ENCODE measurements at places on chromosomes 6 and 20.

GRCh38 chr6:70652216-70652615 is 15.5 kb upstream of the SMAP1 start:
- no peak for DNase-seq

GRCh38 chr20:44342248-44342647 is 5.4 kb downstream of the R3HDML start:
- no peak for DNase-seq

DNA sequence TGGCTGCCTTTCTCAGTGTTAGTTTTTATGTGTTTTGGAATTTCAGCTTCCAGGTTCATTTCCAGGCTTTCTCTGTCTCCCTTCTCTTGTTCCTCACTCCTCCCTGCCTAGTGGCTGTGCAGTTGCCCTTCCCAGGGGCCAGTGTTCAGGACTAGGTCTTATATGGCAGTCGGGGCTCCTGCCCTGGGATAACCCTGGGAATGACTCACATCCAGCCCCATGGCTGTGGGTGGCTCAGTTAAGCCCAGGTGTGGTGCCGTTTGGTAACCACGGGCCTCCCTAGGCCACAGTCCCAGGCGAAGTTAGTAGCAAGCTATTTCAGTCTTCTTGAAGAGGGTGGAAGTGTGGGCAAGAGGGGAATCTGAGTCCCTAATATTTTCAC is 57.4 kb upstream of the DDR1 start:
- no peak for DNase-seq

GRCh38 chr6:74410630-74411029 is 714.6 kb downstream of the CD109 start:
- DNase-seq = no peak

DNA sequence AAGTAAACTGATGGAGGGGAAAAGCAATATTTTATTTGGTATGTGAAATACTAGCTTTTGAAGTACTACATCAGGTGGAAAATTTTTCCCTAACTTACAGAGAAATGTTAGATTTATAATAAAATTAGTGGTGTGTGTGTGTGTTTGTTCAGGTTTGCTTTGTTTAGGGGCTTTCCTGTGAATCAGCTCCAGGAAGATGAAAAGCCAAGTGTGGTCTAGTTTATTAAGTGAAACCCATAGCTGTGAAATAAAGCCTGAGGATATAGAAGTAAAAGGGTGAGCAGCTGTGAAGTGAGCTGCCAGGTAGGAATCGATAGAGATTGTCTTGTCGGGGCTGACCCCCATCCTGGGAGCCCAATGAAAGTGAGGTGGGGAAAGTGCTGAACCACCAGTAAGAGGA is 347.6 kb upstream of the IMPG1 start:
- no peak for DNase-seq

- no peak for DNase-seq
Measured at GRCh38 chr6:20893412-20893811, 359.2 kb downstream of the CDKAL1 start.

- DNase-seq = no peak
Measured at GRCh38 chr20:10247440-10247839, 28.8 kb downstream of the SNAP25 start.

DNA sequence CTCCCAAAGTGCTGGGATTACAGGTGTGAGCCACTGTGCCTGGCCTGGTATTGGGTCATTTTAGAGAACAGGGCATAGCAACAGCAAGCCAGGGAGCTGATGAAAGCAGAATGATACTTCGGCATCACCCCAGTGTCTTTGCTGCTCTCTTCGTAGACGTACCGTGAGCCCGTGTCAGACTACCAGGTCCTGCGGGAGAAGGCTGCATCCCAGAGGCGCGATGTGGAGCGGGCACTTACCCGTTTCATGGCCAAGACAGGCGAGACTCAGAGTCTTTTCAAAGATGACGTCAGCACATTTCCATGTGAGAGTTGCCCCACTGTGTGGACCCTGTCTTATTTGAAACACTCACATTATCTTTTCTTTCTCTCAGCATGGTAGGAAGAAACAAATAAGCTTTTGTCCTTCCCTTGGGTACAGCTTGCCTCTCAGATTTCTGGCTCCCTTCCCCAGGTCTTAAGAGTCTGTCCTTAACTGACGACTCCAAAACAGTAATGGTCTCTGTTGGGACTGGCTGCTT is 15.9 kb downstream of the TAF8 start:
- no peak for DNase-seq

DNA sequence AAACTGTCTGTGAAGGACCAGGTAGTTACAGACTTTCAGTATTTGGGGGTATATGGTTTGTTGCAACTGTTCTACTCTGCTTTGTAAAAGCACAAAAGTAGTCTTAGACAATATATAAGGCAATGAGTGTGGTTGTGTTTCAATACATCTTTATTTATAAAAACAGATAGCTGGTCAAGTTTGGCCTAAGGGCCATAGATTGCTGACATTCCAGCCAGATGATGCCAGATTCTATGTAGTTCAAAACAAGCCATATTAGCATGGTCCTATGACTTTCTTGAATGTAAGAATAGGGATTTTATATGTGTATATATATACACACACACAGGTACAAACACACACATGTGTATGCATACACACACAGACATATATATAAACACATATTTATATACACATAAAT is 201.8 kb downstream of the GRIK2 start:
- no peak for DNase-seq

DNA sequence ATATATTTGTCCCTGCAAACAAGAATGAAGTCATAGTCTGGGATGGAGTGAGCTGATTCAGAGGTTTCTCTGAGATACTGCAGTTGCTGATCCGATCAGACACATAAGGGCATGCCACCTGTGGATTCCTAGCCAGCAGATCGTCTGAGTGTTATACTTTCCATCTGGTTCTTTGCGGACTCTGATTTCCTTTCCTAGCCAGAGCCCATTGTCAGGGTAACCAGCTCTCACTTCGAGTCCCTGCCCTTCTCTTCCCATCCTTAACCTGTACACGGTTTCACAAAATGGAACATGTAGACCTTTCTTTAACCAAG is 100.9 kb downstream of the TMEM200A start:
- no peak for DNase-seq

- DNase-seq = no peak
Measured at GRCh38 chr20:8542110-8542486, 410.0 kb downstream of the PLCB1 start.

DNA sequence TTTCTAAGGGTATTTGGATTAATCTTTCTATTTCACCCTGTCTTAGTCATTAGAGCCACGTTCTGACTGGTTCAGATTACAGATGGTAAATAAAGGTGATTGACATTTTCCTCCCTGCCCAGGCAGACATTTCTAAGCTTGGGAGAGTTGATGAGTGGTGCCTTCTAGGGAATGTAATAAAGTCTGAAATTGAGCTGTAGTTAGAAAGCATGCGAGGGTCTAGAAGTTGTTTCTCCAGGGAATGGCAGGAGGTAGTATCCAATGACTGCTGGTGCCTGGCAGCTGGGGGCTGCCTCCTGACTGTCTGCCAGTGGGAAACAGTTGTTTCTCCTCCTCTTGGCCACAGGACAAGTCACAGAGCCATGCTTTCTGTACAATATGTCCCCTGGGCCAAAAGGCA is 14.6 kb downstream of the EDN3 start:
- no peak for DNase-seq

DNA sequence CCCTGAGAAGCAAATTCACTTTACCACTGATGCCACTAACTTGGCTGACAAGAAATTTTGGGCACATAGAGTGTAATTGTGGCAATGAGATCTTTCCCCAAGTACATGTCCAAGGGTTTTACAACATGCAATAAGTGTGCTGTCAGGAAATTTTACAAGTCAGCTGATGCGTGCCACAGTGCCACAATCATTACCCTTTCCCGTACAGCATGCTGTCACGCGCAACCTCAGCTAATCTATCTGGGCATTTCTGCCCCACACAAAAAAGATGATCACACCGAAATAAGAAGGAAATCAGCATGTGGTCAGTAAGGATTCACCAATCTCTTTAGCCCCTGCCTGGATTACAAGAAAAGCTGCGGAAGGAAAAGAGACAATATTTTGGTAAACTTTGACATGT is 163.6 kb upstream of the PREP start:
- no peak for DNase-seq

- DNase-seq = no peak
Measured at GRCh38 chr6:94902974-94903628, 674.2 kb upstream of the MANEA start.

GRCh38 chr20:24353135-24353690 is 116.2 kb upstream of the SYNDIG1 start:
- DNase-seq = no peak

GRCh38 chr6:1611322-1611571 is 1.5 kb downstream of the FOXC1 start:
- no peak for DNase-seq

GRCh38 chr6:69622230-69622629 is 174.6 kb downstream of the LMBRD1 start:
- DNase-seq = no peak

DNA sequence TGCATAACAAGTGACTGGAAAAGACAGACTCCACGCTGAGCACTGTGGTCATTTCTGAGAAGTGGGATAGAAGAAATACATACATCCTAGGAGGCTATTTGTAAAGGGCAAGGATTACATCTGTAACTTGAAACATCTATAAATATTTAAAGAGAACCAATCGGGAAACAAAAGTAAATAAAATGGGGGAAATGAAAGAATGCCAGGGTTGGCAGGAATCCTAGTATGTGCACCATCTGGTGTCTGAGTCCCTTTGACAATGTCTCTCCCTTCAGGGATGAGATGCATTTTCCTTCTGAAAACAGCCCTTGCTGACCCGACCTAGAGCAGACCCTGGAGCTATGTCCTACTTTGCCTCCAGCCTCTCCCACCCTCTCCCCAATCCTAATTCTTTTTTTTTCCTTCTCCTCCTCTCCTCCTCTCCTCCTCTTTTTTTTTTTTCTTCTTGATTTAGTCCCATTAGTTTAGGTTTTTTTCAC is 53.2 kb downstream of the VSTM2L start:
- DNase-seq = no peak

DNA sequence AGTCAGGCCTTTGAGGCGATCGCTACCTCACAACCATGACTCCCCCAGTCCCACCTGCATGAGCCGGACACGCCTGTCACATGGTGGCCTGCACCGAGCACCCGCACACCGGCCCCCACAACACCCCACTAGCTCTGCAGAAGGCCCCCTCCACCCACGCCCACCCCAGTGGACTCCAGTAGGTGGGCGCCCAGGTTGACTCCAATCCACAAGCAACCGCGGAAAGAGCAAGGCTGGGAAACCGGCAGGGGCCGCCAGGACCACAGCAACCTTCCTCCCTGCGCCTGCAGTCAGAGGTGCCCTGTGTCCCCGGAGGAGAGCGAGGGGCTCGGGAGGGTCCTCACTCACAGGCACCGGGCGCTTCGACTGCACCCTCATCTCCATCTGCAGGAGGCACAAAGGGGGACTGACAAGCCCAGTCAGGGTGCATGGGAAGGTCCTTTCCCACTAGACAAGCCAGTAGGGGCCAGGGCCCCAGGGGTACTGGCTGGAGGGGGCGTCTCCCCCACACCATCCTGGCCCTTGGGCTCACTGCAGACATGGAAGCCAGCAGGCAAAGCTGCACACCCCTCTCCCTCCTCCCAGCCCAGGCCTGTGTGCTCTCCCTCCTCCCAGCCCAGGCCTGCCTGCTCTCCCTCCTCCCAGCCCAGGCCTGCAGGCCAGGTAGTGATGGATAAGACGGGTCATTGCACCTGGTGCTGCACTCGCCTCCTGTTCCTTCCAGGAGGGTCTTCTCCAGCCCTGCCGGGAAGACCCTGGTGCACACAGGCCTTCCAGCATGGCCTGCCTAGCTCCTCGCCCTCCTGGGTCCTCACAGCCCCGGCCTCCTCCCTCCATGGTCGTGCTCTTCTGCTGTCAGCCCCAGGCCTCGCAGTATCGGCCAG is 137.2 kb downstream of the DLL1 start:
- no peak for DNase-seq

DNA sequence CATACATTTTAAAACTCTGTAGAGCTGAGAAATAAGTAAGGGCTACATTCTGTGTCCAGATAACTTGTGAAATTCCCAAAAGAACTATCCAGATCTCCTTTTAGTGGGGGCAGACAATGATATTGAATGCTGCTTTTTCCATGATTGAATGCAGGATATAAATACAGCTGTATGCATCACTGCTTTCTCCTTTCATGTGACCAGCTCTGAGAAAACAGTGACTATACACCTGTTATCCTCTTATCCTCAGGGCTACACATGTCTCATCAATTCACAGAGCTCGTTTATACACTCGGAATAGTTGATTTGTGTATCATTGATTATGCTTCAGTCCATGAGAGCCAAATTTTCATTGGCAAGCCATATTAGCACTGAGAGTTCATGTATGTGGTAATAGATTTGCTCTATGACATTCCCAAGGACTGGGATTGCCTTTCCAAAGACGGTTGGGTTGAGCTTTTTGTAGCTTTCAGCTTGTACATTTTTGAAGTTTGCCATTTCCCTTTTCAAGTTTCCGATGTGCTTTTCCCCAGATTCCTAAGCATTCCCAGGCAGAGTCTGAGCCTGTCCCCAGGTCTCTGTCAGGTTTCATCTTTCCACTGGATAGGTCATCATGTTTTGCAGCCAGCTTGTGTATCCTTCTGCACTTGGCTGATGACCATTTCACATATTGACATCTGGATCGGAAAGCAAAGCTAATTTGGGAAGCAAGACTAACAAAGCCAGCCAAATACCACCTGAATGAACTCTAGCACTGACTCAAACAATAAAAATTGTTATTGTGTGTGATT is 97.7 kb downstream of the RFX6 start:
- DNase-seq = no peak

DNA sequence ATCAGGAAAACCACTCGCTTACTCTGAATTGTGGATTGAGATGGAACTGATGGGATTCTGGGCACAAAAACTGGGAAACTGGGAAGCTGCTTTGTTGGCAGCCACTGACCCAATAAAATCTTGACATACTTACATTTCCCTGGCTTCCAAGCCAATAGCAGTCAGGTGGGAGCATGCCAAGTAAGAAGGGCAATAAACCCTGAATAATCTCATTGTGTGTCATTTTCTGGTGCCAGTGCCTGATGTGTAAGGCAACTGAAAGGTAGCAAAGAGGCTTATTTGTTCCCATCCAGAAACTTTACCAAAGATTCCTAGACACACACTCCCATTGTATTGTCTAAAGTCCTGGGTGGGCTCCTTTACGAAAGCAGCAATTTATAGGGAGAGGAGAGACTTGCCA is 93.2 kb downstream of the TBX18 start:
- DNase-seq = no peak

DNA sequence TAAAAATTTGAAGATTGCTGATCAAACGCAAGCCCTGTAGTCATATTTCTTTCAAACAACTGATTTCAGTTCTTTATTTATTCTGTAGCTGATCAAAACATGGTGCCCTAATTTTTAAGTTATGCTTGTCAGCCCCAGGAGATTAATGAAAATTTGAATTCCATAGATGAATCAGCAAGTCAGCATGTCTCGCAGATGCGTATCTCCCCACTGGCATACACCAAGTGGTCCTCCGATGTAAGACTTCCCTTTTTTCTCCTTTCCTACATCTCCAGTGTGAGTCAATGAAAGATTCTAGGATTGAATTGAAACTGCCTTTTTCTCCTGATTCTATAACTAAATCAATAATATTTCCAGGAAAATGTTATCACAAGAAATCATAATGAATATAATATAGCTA is 539.6 kb upstream of the NOX3 start:
- DNase-seq = no peak
